Stimulated activated CD4-positive, alpha-beta T cell treated with anti-CD3 and anti-CD28 coated beads, Interleukin-4, amount 100 ng/mL, for 1 hour (primary cell): ENCODE measurements at places on chromosomes 3 and 15.

DNA sequence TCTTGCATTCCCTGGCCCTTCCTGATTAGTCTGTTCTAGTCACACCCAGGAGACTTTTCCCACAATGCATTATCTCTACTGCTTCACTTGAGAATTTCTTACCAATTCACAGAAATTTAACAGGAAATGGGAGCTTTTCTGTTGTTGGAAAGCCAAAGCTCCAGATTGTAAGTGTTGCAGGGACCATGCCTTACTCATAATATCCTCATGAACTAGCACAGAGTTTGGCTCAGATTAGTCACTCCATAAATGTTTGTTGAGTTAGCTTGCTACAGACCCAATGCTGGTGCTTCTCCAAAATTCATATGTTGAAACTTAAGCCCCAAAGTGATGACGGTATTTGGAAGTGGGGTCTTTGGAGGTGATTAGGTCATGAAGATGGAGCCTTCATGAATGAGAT lies 232.6 kb downstream of the GAP43 start:
- DNase-seq, result no peak

DNA sequence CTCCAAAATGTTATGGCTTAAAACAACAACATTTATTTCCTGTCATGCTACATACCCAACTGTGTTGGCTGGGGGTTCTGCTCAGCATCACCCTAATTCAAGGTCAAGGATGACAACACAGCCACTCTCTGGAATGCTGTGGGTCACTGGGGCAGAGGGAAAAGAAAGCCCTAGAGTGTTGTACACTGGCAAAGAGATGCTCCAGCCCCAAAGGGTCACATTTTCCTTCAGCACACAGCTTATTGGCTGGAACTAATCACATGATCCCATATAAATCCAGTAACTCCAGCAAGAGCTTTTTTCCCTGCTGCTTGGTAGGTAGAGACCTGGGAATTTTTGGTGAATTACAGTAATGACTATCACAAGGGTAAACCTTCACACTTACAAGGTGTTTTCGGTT lies 1041.4 kb downstream of the NTRK3 start:
- no peak for DNase-seq

DNA sequence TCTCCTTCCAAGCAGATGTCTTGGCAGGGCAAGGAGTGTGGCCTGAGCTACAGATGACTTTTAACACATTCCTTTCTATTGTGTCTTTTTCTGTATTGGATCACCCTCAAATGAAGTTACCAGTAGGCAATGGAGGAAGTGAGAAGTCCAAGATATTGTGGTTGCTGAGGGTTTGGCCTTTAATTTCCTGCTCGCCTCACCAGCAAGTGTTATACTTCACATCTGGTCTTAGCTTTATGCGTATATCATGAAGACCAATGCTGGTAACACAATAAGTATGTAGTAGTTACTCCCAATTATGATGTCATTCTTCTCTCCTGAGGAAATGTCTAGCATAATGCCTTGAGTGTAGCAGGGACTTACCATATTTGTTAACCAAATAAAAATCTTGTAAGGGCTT lies 179.9 kb downstream of the ZIC1 start:
- DNase-seq, result no peak

GRCh38 chr3:54259636-54260035 lies 137.3 kb downstream of the CACNA2D3 start:
- DNase-seq, result no peak

GRCh38 chr3:73584873-73585272 lies 39.9 kb downstream of the PDZRN3 start:
- no peak for DNase-seq

DNA sequence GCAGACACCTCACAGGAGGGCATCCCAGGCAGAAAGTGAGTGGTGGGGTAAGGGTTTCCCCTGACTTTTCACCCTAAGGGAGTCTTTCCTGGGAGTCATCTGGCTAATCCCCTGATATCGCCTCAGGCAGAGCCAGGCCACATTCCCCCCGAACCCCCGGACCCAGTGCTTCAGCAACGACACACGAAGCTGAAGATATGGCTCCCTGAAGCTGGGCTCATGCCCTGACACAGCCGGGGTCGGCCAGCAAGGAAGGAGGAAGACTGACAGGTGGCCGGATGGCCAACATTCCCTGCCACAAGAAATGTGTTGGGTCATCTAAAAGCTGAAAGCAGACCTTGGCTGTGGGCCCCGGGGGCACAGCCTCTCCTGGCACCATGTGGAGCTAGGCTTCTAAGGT lies 14.4 kb downstream of the CHST13 start:
- no peak for DNase-seq

- no peak for DNase-seq
Measured at GRCh38 chr3:99776516-99777209, 41.0 kb upstream of the CMSS1 start.

DNA sequence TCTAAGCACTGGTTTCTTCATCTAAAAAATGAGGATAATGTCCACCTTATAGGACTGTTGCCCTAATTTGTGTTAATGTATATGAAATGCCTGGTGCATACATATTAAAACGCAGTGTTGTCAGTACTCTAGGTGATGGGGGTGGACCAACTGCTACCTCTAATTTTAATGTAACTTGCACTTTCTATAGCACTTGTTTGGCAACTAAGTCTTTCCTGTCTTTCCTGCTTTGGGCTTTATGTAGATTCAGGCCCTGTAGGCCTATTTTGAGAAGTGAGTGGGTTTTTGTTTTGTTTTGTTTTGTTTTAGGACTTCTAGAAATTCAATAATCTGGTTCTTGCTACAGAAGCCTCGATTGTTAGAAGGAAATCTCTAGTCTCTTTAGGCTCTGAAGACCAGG lies 21.2 kb downstream of the SLC7A14 start:
- no peak for DNase-seq

DNA sequence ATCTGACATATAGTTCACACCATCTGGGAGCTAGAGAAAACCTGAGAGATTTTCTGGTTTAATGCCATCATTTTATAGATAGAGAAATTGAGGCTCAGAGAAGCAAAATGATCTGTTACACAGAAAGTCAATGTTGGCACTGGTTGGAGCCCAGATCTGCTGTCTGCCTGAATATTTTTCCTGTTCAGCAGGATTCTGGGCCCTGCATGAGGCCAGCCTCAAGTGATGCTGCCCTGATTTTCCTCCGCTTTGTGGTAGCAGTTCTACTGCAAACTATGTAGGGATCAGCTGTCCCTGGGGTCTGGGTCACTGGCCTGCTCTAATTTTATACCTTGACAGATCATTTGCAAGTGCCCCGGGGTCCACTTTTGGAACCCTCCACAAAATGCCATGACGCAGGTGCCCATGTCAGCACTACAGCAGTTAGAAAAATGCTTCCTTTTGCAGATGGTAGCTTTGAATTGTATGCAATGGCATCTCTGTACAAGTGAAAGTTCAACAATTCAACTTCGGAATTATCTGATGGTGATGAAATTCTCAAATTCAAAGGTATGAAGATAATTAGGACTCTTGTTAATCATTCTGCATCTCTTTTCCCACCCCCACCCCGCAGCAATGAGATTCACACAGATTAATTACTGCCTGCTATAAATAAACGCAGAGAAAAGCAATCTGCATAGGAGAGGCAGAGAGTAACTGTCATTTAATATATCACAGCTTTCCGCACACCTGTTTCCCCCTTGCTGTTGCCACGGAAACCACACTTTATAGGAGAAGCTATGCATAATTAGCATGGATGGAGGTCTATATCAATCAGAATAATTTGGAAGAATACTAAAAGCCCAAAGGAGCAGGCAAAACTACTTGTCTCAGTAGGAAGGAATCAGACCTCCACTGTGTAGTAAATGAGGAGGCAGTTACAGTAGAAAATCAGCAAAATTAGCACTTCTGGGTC lies 222.6 kb downstream of the PDCD6IP start:
- no peak for DNase-seq

- no peak for DNase-seq
Measured at GRCh38 chr3:173676094-173676493, 278.6 kb downstream of the NLGN1 start.

DNA sequence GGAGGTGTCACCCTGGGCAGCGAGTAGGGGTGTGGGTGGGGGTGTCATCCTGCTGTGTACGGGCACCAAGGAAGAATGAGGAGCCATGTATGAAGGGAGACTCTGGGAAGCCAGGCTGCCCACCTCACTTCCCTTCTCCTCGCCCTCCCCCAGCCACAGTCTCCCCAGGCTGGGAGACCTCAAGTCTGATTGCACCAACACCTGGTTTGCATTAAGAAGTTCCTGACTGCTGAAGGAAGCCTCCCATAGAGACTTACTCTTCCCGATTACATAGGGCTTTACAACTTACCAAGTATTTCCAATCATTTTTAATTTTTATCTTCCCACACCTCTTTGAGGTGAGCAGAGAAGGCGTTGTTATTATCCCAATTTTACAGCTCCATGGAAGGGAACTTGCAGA lies 29.5 kb upstream of the SMAD3 start:
- DNase-seq, result no peak
